CD4-positive, alpha-beta T cell treated with Interleukin-17A for 1 hour (primary cell): ENCODE measurements at places on chromosomes 3 and 15.

- no peak for DNase-seq
These were observed 30.8 kb downstream of the IGDCC3 start for GRCh38 chr15:65346856-65347598.

DNA sequence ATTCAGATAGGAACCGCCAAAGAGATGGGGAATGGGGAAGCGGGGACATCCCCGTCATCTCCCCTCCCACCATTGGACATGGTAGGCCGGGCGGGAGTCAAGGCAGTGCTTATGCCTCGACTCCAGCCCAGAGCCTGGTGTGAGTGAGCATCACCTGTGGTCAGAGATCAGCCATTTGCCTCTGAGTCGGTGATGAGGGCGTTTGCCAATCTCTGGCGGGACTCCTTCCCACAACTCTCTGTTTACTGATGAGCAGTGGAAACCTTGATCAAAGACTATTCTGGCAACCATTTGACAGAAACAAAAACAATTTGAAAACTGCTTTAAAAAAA is 63.9 kb upstream of the HES1 start:
- DNase-seq = no peak

- no peak for DNase-seq
These were observed 30.6 kb upstream of the MECOM start for GRCh38 chr3:169694117-169694516.

DNA sequence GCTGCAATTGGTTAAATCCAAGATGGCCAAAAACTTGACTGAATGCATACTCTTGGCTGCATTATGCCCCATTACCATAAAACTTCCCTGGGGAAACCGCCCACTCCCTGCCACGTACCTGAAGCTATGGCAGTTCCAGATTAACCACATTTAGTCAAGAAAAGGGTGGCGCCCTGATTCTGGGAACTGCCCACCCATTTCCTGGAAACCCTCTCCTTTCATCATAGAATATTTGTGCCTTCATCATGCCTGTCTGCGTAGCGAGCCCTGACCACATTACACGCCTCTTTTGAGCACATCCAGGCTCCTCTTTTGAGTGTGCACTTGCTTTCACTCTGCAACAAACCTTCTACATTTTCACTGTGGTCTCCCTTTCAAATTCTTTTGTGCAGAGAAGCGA is 5.2 kb downstream of the LINS1 start:
- DNase-seq = peak; percentile 95

- DNase-seq = no peak
These were observed 200.9 kb downstream of the ATP8B4 start for GRCh38 chr15:49918121-49918520.

- no peak for DNase-seq
These were observed 159.8 kb upstream of the MITF start for GRCh38 chr3:69579306-69580041.

- peak; percentile 79 for DNase-seq
These were observed 12.5 kb upstream of the MORF4L1 start for GRCh38 chr15:78859971-78860719.

GRCh38 chr15:46222826-46223225 is 588.0 kb downstream of the SQOR start:
- no peak for DNase-seq

GRCh38 chr15:51561271-51561670 is 61.3 kb downstream of the DMXL2 start:
- DNase-seq = no peak

- peak; percentile 48 for DNase-seq
These were observed 4.4 kb upstream of the SYNM start for GRCh38 chr15:99100245-99101173.

- no peak for DNase-seq
These were observed at the start of gene GJD2 for GRCh38 chr15:34754674-34755418. GJD2 (minus strand) TSS chr15:34754998; CDS start chr15:34754488, 510 bp downstream.

DNA sequence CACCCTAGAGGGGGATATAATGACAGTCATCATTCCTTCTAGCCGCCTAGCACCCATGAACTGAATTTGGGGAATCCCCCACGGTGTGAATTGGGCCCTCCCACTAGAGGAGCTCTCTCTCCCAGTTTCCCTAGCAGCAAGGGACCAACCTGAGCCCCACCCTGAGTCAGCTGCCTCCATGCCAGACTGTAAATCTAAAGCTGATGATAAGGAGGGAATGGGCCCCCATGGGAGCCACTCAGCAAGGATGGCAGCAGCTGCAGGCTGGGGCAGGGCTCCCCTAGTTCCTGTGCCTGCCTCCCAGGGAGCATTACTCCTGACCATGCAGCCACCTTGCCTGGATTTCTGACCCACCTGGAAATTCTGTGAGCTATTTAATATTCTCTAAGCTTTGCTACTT is 57.0 kb upstream of the PXYLP1 start:
- DNase-seq = no peak

DNA sequence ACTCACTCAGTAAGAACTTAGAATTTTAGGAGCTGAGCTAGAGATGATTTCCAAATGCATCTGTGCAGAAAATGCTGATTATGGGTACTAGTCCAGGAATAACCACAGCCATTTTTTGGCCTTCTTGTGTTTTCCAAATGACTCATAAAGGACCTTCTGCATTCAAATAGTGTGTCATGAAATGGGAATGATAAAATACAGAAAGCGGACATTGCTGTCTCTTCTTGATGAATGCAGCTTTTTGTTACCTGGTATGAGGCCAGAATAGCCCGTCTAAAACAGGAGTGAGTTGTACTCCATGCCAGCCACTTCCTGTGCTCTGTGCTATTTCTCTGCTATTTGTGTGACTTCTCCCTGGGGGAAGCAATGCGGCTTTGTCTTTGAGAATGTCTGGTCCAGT is 20.5 kb upstream of the FRMD5 start:
- DNase-seq = no peak

GRCh38 chr3:94615275-94616065 is 552.6 kb downstream of the NSUN3 start:
- no peak for DNase-seq

DNA sequence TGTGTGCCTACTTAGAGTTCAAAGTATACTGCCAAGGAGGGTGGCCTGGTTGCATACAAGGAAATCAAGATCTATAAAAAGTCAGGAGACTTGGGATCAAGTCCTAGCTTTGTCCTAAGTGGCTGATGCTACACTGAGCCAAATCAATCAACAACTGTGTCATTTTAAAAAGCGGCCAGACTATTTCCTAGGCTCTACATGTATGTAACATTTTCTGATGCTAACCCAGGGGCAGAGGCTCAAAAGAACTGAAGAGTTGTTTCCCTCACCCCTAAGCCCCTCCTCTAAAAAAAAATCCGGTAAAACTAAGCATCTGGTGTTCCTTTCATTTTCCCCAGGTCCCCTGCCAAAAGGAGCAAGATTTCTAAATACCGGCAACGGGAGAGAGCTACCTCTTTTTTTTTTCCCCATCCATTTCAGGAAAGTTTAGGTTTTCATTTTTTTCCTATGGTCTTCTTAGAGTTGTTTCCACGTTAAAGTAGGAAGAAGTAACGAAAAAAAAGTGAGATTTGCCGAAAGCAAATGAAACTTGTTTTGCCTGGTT is 18.8 kb upstream of the CHD2 start:
- DNase-seq = peak; percentile 50

DNA sequence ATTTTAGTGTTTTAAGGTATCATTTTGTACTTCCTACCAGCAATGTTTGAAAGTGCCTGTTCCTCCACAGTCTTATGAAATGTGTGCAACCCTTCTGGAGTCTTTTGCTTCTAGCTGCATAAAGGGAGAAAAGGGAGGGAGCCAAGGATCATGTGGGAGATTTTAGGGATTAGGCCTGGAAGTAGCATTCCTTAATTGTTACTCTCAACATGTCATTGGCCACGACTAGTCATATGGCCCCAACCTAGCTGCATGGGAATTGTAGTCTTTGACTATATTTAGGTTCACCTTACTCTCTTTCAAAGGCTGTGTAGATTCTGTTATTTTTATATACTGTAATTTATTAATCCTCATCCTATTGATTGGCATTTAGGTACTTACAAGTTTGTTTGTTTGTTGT is 14.9 kb downstream of the CRTAP start:
- no peak for DNase-seq

GRCh38 chr3:67937498-67938118 is 283.2 kb upstream of the SUCLG2 start:
- DNase-seq = no peak

DNA sequence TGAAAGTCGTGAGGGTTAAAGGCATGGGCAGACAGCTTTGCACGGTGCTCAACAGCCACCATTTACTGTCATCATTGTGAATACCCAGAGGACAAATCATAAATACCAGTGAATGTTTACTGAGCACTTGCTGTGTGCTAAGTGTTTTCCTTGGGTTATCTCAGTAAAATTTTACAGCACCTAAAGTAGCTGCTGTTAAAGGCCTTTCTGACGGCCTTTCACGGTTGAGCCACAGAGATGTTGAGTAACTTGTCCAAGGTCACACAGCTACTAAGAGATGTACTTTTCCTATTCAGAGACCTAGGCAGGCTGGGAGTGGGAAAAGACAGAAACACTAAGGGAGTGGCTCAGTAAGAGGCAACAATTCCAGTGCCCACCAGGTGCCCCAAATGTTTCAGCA is 393 bp upstream of the CPNE9 start:
- no peak for DNase-seq

DNA sequence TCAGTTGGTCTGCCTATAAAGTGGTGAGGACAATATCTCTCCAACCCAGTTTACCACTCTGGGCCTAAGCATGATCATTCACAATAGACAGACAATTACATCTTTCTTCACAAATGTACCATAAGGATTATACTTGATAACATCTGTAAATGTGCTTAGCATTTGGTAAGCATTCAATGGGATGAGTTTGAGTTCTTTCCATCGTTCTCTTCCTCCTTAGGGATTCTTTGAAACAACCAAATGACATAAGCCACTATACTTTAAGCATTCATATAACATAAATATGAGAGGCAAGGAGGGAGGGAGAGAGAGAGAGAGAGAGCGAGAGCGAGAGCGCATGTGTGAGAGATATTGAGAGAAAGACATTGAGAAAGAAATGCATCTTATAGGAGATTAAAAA is 303.3 kb upstream of the CBLB start:
- DNase-seq = no peak

DNA sequence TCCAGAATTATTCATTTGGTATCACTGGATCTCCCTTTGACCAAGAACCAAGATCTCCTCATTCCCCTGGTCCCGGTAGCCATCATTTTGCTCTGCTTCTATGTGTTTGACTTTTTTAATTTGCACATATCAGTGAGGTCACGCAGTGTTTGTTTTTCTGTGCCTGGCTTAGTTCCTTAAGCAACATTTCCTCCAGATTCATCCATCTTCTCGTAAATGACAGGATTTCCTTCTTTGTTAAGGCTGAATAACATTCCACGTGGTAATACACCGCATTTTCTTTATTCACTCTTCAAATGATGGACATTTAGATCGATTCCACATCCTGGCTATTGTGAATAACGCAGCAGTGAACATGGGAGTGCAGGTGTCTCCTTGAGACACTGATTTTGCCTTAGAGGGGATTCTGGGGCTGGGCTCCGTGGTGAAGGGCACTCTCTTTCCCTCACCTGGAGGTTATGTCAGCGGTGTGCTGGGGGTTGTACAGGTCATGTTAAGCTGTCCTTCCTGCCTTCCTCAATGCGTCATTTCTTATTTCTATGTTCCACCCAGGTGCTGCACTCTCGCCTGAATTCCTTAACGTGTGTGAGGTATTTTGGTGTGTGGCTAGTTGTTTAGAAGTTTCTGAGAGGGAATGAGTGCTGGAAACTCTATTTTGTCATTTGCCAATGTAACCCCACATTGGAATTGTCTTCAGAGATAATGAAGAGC is 212.2 kb downstream of the LPP start:
- no peak for DNase-seq

GRCh38 chr15:63358241-63359029 is 23.2 kb downstream of the CA12 start:
- DNase-seq = no peak

- DNase-seq = peak; percentile 29
These were observed 897 bp downstream of the RAD54L2 start for GRCh38 chr3:51539291-51539941.

GRCh38 chr3:154794391-154794790 is 285.7 kb upstream of the MME start:
- no peak for DNase-seq

DNA sequence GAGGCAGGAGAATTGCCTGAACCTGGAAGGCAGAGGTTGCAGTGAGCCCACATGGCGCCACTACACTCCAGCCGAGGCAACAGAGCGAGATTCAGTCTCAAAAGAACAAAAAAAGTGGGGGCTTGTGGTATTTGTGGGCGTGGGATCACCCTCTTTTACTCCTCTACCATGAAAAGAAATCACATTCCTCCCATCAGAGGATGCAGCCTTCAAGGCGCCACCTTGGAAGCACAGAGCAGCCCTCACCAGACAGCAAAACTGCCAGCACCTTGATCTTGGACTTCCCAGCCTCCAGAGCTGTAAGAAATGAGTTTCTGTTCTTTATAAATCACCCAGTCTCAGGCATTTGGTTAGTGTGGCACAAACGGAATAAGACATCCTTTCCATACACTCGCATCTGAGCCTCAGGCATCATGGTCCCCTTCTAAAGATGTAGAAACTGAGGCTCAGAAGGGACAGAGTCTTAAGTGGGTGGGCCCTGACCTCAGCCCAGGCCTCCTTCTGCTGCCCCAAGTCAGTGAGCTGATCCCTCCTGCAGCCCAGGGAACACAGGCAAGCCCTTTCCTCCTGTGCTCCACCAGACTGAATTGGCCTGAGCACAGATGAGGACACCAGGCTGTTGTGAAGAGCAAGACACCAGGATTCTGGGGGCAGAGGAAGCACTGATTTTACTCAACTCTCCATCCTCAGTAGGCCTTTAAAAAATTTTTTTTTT is 201.7 kb upstream of the LINGO1 start:
- DNase-seq = no peak

DNA sequence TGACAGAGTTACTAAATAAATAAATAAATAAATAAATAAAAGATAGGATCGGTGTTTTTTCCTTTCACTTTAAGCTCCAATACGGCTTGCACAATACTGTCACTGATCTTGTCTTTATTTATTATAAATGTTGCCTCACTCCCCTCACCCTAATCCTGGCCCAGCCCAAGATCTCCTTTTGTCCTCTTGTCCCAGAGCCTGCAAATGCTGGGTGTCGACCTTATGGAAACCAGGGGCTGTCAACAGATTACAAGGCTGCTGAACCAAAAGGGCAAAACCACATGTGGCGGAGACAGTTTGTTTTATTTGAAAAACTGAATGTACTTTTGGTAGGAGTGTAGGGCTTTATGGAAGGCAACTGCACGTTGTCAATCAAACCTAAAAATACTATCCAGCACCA is 75.9 kb downstream of the RFTN1 start:
- DNase-seq = no peak
